ENCODE measurements at places on chromosomes 7 and 10.

- no peak for DNase-seq
Observed at GRCh38 chr10:60107308-60107976, 201.1 kb upstream of the CCDC6 start.

DNA sequence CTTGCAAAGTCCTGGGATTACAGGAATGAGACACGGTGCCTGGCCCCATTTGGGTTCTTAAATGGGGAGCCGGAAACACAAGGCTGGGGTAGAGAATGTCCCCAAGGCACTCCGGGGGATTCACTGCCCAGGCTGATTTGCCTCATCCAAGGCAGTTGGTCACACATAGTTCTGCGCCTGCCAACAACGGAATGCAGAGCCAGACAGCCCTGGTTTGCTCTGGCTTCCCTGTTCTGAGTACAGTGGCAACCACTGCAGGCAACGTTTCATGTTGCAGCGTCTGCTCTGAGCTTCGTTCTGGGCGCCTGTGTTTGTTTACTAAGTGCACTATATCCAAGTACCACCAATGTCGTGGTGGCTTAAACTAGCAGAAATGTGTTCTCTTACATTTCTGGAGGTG lies 61.7 kb upstream of the C1QL3 start:
- no peak for DNase-seq

DNA sequence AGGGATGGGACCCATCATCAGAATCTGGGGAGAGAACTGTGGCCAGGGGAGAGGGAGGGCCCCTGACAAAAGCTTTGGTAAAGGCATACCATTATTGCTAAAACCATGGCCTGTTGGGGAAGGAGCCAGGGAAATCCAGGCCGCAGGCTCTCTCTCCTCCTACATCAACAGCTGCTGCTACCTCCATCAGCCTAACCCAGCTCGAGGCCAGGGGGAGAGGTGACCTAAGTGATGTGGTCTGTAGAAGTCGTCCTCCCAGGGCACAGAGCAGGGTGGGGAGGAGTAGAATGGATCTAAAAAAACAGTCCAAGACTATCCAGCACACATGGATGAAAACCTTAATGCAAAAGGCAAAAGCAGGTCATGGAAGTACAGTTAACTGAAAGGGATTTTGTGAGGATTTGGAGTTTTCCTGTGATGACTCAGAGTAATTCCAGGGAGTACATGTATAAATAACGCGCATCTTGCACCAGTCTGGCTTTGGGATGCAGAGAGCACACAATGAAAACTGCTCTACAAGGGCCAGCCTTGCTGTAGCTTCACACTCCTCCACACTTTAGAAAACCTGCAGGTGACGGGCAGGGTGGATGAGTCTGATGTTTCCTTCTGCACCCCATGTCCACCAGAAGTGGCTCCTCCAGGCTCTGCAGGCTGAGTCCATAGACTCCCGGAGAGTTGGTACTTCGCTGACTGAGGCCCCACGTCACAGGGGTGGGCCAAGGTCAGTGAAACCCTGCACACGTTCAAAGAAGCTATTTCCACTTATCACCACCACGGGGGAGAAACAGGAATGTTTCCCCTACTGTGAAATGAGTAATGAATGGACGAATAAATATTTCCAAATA lies 38.5 kb upstream of the MSMB start:
- DNase-seq: peak; percentile 72

- DNase-seq: no peak
Observed at GRCh38 chr7:2075811-2076210, 156.9 kb downstream of the MAD1L1 start.

DNA sequence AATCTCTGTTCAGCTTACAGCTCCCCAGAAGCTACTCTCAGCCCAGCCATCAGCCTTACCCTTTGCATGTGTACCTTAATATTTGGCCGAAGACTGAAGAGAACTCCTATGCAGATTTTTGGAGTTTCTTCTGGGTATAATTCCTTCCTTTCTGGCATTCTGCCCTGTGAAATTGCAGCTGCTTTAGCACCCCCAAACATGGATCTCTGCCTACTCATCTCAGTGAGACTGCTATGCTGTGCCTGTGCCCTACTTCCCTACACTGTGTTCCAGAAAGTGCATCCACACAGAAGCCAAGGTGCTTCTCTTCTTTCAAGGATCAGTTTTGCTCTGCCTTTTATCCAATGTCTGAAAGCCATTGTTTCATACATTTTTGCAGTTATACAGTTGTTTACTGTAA lies 81.6 kb downstream of the NPY start:
- DNase-seq: no peak

- peak; percentile 42 for DNase-seq
Observed at GRCh38 chr7:67661-68395, 124.5 kb upstream of the FAM20C start.

DNA sequence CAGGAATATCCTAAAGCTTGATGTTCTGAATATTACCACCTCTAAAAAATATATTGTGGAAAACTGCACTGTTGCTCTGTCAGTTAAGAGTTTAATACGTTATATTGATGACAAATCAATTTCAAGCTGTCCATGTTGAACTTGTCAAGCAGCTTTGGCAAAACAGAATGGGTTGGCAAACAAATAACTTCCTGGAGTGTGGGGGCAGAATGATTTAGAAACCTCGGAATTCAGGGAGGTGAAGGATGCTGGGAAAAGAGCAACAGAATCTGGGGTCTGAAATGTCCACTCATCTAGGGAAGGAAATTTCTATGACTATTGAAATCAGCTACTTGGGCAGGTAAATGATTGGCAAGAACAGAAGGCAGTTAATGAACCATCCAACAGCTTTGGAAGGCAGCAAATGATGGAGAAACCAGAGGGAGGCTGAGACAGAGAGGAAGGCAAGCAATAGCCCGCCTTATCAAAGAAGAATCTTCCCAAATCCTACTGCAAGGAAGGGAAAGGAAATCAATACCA lies 95.1 kb upstream of the PALS2 start:
- DNase-seq: no peak

DNA sequence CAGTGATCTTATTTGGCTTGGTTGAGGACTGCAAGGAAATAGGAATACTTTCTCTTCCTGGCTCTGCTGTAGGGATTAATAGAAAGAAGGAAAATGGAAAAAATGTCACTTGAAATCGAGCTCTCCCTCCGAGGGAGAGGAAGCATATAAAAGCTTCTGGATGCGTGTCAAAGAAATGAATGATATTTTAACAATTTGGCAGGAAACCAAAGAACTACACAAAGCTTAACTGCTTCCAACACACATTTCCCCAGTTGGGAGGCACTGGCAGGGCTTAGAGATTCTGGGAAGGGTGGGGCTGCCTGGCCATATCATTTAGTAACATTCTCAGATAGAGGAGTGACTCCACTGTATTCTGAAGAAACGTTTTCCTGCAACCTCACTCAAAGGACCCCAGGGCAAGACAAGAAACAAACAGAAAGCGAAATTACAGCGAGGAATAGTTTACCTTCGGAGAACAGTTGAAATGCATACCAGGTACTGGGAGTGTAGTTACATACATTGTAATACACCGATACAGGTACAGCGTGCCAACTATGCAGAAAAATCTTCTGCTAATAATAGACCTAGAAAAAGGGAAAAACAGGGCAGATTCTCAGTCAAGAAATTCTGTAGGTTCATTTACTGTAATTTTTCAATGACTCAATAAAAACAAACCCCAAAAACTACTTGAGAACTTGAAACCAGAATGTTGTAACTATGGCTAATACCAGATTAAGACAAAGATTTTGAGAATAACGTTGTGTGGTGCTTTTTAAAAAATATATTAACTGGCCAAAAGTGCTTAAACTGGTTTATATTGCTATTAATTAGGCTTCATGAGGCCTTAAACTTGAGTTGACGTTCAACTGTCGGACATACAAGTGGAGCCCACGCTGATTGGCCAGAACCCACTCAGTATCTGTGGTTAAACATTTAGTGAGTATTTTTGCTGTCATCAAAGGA lies 75.7 kb upstream of the ASAH2 start:
- peak; percentile 68 for DNase-seq

GRCh38 chr7:2787251-2787951 lies 56.7 kb downstream of the GNA12 start:
- DNase-seq: no peak

GRCh38 chr7:43535031-43535451 lies 47.9 kb upstream of the STK17A start:
- no peak for DNase-seq

- no peak for DNase-seq
Observed at GRCh38 chr10:118827053-118827452, 72.3 kb upstream of the CACUL1 start.

DNA sequence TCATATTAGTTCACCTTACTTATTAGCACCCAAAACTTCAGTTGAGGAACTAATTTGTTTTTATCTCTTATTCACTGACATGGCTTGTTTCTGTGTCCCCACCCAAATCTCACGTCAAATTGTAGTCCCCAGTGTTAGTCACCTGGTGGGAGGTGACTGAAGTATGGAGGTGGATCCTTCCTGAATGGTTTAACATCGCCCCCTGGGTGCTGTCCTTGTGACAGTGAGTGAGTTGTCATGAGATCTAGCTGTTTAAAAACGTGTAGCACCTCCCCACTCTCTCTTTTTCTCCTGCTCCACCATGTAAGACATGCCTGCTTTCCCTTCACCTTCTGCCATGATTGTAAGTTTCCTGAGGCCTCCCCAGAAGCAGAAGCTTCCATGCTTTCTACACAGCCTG lies 75.0 kb upstream of the HECTD2 start:
- no peak for DNase-seq
